T-helper 1 cell (primary cell): ENCODE measurements at places on chromosomes 4 and X.

- no peak for DNase-seq
These were observed 16.3 kb upstream of the DHRSX start for GRCh38 chrX:2517055-2517454.

- DNase-seq = no peak
These were observed 408.5 kb downstream of the GLUD2 start for GRCh38 chrX:121455890-121456289.

GRCh38 chr4:184402239-184402638 is 72.1 kb downstream of the IRF2 start:
- no peak for DNase-seq

DNA sequence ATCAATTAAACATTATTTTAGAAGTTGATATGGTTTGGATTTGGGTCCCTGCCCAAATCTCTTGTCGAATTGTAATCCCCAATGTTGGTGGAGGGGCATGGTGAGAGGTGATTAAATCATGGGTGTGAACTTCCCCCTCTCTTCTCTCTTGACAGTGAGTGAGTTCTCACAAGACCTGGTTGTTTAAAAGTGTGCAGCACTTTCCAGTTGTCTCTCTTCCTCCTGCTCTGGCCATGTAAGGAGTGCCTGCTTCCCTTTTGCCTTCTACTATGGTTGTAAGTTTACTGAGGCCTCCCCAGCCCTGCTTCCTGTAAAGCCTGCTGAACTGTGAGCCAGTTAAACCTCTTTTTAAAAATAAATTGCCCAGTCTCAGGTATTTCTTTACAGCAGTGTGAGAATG is 141.4 kb downstream of the GALNTL6 start:
- DNase-seq = no peak

DNA sequence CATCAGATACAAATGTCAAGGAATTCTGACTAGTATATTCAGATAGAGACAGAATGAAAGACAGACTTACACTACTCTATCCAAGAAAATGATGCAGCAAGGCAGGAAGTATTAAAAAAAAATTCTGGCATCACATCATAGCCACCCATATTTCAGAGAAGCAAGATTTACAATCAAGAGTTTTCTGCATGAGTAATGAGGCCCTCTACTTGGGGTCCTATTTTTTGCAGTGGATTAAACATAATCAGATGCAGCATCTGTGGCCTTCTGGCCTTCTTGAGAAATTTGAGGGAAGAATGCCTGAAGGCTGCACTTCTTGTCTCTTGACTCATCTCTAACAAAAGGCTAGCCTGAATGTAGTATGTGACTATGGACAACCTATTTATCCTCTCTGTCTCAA is 48.2 kb upstream of the SLIT2 start:
- DNase-seq = no peak

- DNase-seq = peak; percentile 3
These were observed 278.6 kb downstream of the ADGRA3 start for GRCh38 chr4:22237155-22237751.

GRCh38 chr4:77074381-77074831 is 1.4 kb downstream of the CCNI start:
- DNase-seq = no peak

DNA sequence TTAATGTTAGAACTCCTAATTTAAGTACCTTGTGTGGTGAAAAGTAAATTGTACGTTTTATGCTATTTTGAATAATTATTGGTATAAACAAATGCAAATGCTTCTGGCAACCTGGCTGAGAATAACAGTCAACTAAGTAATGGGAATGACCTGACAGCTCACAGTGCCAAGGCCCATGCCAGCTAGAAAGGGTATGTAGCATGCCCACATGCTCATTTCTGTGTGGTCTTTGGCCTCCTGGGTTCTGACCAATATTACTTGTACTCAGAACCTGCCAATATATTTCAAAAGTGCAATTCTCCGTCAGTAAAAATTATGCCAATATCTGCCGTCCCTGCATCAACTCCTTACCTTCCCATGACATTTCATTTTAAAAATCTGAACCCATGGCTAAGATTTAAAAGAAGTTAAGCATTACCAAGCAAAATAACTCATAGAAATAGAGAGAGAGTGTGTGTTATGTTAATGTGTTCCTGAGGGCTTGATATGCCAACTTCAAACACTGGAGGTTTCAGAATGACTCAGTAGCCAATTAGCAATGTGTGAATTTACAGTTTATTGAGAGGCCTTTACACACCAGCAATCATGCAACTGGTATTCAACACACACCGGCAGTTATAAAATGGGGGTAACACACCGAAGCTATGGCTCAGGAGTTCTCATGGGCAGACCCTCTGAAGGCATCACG is 820.8 kb downstream of the FSTL5 start:
- DNase-seq = no peak

- DNase-seq = no peak
These were observed 180.1 kb downstream of the RAPGEF2 start for GRCh38 chr4:159282944-159283343.

GRCh38 chr4:107893171-107894137 is 37.9 kb upstream of the CYP2U1 start:
- DNase-seq = no peak

- DNase-seq = no peak
These were observed 7.7 kb downstream of the P2RY8 start for GRCh38 chrX:1529328-1529727.

DNA sequence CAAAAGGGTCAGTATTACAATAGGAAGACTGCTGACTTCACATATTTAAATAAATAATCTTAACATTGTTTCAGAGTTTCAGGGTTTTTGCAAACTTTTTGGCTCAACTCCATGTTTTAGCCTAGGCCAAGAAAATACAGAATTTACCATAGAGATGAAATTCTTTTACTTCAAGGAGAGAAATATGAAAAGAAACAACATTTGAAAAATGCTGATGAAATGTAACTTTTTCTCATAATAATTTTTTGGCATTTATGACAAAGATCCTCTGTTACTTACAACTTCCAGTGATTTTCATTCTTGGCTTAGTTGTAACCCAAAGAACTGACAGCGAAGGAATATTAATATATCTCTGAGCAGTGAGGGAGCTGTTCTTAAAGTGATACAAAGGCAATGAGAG is 316.1 kb upstream of the EMCN start:
- no peak for DNase-seq

DNA sequence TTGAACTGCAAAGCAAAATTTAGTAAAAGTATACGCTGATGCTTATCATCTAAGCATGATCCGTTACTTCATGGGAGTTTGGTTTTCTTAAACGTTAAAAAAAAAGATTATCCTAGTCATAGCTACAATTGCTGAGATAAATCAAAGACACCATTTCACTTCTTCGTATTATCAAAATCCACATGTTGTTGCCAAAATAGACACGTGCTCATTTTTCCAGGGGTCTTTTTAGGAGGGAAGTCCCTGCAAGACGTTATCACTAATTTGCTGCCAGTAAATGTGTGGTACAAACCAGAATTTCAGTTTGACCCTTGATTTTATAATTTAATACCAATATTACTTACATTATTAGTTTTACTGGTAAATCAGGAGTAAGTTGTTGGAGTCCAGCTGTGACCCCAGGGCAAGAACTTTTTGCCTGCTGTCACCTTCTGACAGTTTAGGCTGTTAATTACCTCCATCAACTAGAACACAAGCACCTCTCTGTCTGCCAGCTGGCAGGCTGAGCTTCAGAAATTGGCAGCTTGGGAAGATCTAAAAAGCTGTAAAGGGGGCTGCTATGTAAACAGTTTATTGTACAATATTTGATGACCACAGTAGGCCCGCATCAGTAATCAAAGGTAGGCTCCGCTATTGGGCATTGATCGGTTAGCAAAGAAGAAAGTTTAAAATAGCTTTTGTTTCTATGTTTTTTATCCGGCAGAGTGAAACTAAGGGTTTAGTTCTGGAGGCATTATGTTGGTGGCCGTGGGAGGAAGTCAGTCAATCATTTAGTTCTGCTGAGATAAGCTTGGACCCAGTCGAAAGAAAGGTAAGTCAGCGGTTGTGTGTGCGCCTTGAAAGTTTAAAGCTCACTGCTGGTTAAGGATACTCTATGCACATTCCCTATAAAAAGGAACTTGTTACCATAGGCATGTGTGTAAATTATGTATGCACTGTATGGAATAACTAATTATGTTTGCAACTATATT is 196.4 kb downstream of the FBXO8 start:
- no peak for DNase-seq

DNA sequence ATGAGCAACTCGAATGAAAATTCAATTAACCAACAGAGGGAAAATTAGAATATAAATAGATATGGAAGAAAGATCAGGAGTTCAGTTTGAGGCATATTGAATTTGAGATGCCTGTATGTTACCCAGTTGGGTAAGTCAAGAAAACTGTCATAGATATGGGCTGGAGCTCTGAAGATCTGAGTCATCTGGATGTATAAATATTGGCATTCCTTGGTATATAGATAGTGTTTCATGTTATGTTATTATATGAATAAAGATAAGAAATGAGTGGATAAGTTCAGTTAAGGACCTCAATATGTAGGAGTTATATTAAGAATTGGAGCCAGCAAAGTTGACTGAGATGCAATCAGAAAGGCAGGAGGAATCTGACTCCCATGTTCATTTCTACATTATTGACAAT is 543.6 kb upstream of the SMIM31 start:
- no peak for DNase-seq

- no peak for DNase-seq
These were observed 29.7 kb downstream of the PRRG1 start for GRCh38 chrX:37378830-37379229.

- no peak for DNase-seq
These were observed 170.6 kb downstream of the ZNF330 start for GRCh38 chr4:141391293-141391692.

- no peak for DNase-seq
These were observed 100.0 kb downstream of the MAOA start for GRCh38 chrX:43756076-43756475.

GRCh38 chr4:52091801-52092200 is 40.7 kb downstream of the SPATA18 start:
- no peak for DNase-seq

DNA sequence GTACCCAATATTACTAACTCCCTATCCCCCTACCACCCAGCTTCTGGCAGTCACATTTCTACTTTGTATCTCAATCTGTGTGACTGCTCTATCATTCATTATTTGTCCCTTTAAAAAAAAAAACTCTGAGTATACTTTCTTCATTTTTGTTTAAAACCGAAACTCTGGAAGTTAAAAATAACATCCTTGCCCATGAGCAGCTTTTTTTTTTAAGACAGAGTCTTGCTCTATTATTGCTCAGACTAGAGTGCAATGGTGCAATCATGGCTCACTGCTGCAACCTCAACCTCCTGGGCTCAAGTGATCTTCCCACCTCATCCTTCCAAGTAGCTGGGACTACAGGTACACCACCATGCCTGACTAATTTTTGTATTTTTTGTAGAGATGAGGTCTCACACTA is 15.8 kb downstream of the UBE2K start:
- DNase-seq = no peak

DNA sequence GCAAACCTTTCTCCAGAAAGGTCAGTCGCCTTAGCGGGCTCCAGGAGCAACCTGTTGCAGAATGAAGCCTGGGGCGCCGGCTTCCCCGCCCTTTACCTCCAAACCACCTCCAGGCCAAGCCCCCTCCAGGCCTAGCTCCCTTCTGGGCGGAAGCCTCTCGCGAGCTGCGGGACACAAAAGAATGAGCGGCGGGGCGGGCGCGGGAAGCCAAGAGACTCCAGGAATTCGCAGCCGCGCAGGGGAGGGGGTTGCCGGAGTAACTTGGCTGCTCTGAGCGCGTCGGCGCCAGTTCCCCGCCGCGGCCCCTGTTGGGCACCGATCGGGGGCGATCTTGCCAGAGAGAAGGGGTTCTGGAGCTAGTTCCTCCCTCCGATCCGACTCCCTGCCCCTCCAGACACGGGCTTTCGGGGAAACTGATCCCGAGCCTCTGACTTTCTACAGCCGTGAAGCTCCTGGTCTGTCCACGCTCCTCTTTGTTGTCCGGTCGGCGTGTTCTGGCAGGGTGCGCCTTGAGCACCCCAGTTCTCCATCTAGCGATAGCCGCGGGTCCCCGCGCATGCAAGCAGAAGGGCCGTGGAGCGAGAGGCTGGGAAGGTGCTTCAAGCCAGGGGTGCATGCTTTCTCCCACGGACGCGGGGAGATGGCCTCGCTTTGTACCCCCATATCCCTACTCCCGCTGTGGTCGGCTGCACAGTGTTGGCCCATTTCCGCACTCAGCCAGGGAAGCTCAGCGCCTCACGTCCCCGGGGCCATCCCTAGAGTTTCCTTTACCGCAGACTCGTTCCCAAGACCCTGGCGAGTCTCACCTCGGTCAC is 1.2 kb downstream of the PROM1 start:
- no peak for DNase-seq

DNA sequence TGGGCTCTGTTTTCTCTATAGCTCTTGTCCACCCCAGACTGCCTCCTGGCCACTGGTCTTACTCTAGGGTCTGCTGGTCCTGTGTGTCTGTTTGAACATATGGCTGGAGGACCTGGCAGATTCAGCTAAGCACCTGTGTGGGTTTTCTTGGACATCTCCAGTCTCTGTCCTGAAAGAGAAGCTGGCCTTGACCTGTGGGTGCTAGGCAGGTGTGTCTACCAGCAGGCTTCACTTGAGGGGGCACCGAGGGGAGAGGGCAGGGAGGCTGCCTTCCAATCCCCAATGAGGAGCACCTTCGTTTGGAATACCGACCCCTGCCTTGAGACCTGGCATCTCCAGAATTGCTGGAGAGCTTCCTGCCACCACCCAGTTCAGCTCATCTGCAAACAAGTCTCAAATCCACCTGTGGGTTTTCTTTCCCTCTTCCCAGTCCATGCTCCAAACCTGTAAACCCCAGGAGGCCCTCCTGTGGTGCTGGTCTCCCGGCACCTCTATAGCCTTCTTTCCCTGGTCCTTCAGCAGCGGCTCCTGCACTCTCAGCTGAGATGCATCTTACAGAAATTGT is 45.2 kb downstream of the HTRA3 start:
- DNase-seq = no peak

- peak; percentile 14 for DNase-seq
These were observed 22.9 kb upstream of the G3BP2 start for GRCh38 chr4:75696071-75696470.

DNA sequence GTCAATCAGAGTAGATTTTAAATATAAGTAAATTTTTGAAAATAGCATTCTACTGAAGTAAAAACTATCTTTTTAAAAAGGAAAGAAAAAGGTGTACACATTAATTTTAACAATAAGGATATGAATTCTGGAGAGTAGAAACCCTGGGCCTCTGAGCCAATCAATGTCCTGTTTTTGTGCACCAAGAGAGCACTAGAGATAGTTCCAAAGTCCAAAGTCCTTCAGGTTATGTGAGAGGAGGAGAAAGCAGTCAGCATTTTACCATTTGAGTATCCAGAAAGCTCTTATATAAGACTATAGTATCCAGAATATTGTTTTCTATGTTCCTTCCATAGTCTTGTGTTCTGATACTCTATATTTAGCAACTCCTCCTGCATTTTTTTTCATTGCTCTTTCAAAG is 3.3 kb upstream of the TCEAL8 start:
- no peak for DNase-seq

DNA sequence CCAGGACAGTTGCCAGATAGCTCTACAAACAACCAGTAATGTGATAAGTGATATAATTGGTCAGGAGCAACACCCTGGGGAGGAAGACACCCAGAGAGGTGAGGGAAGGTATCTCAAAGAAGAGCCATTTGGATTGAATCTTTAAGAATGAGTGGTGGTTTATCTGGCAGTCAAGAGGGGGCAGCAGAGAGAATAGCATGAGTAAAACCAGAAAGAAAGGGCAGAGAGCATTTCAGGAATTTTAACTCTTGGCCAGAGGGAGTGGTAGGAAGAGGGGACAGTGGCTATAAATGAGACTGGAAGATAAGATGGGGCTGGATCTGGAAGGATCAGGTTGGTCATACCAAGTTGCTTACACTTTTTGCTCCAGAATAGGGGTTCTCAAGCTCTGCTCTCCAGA is 5.9 kb upstream of the SEPTIN6 start:
- DNase-seq = no peak
